ENCODE measurements at places on chromosomes 3 and 15.

- no peak for DNase-seq
These were observed 1.8 kb downstream of the CLDN18 start for GRCh38 chr3:138011722-138012121.

GRCh38 chr3:20074226-20075063, 34.2 kb downstream of the KAT2B start:
- DNase-seq: no peak

- no peak for DNase-seq
These were observed 34.0 kb upstream of the ARHGEF3 start for GRCh38 chr3:56835650-56836227.

- no peak for DNase-seq
These were observed at the start of gene ZNF660 for GRCh38 chr3:44584646-44585501. TSS of gene ZNF660 (plus strand) at chr3:44584964. CDS start at chr3:44594194, 9,230 bp downstream.

DNA sequence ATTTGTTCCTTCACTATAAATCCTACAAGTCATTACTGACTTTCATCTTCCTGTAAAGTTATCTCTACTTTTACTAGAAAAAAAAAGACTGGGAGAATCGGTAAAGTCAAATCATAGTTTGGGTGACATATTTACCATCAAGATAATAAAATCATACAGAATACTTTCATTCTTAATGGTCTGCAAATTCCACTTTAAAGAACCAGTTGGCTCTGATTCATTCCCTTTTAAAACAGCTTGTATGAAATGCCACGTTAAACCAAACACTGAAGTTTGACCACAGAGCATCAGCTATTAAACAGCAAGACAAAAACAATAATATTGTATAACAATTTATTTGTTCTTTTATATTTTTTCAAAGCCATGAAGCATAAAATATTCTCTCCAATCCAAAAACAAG, 100.7 kb downstream of the FBN1 start:
- DNase-seq: no peak

GRCh38 chr15:87500240-87500639, 756.3 kb downstream of the NTRK3 start:
- no peak for DNase-seq

GRCh38 chr3:186247821-186248814, 113.9 kb downstream of the DGKG start:
- DNase-seq: no peak

DNA sequence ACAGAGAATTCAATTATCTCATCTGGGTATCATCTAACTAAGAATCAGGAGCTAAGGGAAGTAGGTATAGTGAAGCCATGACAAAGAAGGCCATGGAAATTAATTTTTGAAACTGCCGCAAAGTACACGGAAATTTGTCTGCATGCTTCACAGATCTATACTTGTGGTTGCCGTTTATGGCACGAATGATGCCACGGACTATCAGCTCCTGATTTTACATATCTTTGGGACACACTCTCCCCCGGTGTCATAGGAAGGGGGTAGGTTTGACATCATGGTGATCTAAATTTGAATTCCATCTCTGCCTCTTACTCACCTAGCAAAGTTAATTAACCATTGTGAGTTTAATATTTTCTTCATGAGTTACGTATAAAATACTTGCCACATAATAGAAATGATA, 14.0 kb downstream of the ARPP21 start:
- no peak for DNase-seq

DNA sequence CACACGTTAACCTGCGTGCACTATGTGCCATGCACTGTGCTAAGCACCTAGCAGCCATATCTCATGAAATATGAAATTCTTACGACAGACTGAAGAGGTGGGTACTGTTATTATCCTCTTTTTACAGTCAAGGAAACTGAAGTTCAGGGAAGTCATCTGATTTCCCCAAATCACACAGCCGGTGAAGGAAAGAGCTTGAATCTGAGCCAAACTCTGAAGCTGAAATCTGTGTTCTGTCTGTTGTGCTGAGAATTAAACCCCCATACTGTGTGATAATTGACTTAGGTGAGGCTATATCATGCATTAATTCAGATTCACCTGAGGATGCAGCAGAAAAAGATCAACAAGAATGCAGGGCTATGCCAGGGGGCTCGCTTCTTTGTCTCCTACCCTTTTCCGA, 475 bp downstream of the FAM107A start:
- DNase-seq: no peak

DNA sequence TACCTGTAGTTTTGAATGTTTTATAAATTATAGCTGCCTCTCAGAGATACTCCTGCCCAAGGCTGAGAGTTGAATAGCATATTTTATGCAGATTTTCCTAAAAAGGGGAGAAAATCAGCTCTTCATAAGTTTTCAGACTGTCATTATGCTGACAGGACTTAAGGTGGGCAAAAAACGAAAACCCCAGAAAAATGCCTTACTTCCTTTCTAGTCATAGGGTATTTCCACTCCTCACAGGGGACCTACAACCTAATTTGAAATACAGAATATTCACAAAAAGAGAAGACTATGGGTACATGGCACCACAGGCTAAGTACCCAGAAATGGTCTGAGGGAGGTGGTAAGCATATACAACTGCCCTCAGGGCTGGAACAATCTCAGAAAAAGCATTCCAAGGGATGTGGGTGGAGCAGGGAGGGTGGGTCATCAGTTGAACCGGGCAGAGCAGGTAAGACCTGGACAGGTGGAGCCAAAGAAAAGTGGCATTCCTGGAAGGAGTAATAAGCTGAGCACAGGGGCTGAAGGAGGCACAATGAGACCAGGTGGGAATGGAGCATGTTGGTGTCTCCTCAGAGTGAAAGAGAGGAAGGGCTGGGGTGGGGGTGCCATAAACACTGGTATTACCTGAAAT, 10.6 kb upstream of the OXSR1 start:
- no peak for DNase-seq

- no peak for DNase-seq
These were observed 24.9 kb downstream of the CX3CR1 start for GRCh38 chr3:39254806-39255449.

DNA sequence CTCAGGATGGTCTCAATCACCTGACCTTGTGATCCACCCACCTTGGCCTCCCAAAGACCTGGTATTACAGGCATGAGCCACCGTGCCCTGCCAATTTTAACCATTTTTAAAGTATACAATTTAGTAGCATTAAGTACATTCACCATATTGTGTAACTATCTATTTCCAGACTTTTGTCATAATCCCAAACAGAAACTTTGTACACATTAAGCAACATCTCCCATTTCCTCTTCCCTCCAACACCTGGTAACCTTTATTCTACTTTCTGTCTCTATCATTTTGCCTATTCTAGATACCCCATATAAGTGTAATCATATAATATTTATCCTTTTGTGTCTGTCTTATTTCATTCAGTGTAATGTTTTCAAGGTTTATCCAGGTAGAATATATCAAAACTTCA, 8.9 kb upstream of the MYLK start:
- DNase-seq: no peak

GRCh38 chr15:71349336-71349735, 234.1 kb downstream of the THSD4 start:
- no peak for DNase-seq

GRCh38 chr3:13318626-13319470, 101.3 kb downstream of the NUP210 start:
- DNase-seq: no peak

DNA sequence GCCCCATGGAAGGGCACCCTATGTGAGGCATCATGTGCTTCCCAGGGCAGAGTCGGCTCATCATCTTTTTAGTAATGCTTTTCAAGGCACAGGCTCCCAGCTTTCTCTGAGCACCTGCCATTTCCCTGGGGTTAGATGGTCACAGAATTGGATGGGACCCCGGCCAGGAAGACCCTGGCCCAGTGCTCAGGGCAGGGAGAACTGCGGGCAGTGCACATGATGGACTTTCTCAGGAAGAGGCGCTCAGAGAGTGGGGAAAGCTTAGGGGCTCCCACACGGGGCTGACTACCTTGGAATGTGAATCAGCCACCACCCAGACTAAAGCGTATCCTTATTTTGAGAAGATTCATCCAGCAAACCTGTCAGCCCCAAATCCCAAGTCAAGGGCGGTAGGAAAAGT, 16.5 kb upstream of the SKOR1 start:
- no peak for DNase-seq

- no peak for DNase-seq
These were observed 50.3 kb upstream of the CHRNB4 start for GRCh38 chr15:78691167-78691850.

- DNase-seq: no peak
These were observed 34.9 kb downstream of the LRRC3B start for GRCh38 chr3:26657348-26657976.

DNA sequence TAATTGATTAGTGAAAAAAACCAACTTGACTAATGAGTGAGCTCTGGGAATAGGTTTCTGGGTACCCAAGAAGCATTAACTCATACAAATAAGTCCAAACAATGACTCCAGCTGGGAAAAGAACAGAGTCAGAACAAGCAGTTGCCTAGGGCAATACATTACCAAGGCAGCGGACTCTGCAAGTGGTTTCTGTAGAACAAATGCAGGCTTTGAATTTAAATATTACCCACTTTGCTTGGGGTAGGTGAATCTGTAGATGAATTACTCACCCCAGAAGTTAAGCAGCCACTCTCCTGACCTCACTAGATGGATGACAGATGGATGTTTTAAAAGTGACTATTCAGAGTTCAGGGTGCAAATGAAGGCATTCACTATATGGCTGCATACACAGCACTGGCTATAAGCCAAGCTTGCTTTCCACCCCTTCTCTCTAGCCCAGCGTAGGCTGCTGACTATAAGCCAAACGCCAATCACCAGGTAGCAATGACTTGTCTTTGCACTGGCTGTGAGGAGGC, 73.1 kb upstream of the BHLHE40 start:
- no peak for DNase-seq

- no peak for DNase-seq
These were observed 113.8 kb downstream of the FRMD5 start for GRCh38 chr15:44081026-44082013.

- no peak for DNase-seq
These were observed 27.2 kb downstream of the VEPH1 start for GRCh38 chr3:157475921-157476414.

DNA sequence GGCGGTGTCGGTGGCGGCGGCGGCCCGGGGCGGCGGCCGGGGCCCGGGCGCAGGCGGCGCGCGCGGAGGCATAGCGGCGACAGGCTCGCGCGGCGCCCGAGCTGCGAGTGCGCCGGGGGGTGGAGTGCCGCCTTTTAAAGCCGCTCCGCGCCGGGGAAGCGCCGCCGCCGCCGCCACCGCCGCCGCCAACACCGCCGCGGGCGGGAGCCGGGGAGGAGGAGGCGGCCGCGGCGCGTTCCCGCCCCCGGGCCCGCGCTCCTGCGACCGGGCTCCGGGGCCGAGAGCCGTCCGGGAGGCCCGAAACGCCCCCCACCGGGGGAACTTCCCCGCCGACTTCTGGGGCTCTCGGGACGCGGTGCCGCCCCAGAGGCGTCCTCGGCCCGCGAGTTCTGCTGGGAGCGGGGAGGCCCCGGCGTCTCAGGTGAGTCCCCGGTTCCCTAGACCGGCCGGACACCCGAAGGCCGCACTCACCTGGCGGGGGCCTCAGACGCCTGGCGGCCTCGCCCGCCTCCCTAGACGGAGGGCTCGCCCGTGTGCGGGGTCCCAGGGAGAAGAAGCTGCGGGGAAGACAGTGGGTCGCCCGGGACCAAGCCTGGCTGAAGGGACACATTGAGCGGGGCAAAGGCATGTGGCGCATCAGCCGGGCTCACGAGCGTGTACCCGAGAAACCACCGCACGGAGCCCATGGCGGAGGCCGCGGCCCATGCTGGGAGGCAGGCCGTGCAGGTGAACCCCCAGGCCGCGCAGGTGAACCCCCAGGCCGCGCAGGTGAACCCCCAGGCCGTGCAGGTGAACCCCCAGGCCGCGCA, at the start of gene PCSK6:
PCSK6 (minus strand) TSS at position 109 of the 809 bp plus-strand sequence; CDS start at position 72, 37 bp downstream.
- DNase-seq: no peak

- no peak for DNase-seq
These were observed 301.8 kb downstream of the LRTM1 start for GRCh38 chr3:54625805-54626787.

- no peak for DNase-seq
These were observed 376.6 kb downstream of the RSL24D1 start for GRCh38 chr15:54820098-54820497.

- DNase-seq: no peak
These were observed 20.9 kb downstream of the TRPM1 start for GRCh38 chr15:31080591-31081014.

DNA sequence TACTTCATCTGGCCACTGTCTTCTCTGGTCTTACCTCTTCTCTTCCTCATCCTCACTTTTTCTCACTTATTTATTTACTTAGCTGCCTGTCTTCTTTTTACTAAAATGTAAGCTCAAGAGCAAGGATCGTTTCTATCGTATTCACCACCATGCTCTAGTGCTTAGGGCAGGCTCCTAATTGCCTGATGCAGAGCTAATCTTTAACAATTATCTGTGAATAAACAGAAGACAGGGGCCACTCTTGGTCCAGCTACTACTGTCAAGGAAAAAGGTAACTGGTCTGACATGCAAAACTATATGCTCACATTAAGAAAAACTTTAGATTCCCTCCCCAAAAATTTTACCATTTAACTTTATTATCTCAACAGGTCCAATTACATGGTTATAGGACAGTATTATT, 17.5 kb downstream of the PIK3R4 start:
- no peak for DNase-seq

DNA sequence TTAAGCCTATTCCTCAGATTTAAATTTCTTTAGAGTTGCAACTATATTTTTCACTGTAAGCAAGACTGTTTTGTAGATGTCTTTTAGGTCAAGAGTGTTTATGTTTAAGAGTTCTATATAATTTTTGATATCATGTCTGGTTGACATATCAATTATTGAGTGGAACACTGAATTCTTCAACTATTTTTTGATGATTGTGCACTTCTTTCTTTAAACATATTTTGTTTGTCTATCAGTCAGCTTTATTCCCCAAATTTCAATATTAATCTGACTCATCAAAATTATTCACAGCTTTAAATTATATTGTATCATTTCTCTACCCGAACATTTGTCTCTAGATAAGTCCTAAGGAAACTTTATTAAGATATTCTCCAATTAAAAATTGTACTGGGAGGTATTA, 933.6 kb upstream of the ROBO1 start:
- no peak for DNase-seq

GRCh38 chr3:118055381-118055780, 979.3 kb downstream of the IGSF11 start:
- DNase-seq: no peak

GRCh38 chr15:88100181-88100580, 156.4 kb downstream of the NTRK3 start:
- DNase-seq: no peak

Measured in stimulated activated CD4-positive, alpha-beta T cell treated with anti-CD3 and anti-CD28 coated beads, Interleukin-15, amount 100 ng/mL, for 48 hours (primary cell).